Activated T-cell treated with anti-CD3 and anti-CD28 coated beads, Interleukin-2, amount 50 U/mL, for 1 hour (primary cell): ENCODE measurements at places on chromosomes 7 and 10.

DNA sequence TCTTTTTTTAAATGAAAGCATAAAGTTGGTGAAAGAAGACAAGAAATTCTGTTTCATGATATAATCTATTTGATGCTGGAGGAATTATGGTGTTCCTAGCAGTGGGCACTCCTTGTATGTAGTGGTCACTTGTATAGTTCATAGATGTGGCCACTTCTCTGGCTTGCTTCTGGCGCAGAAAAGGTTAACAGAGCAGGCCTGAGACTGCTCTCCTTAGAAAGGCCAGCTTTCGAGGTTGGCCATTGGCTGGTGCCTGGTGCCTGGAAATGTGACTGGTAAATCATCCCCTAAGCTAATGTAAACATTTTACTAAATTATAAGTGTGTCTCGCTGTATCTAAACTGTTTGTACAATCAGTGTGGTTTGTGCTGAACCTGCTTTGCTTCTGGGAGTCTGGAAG lies 276.1 kb downstream of the PHTF2 start:
- DNase-seq: no peak

DNA sequence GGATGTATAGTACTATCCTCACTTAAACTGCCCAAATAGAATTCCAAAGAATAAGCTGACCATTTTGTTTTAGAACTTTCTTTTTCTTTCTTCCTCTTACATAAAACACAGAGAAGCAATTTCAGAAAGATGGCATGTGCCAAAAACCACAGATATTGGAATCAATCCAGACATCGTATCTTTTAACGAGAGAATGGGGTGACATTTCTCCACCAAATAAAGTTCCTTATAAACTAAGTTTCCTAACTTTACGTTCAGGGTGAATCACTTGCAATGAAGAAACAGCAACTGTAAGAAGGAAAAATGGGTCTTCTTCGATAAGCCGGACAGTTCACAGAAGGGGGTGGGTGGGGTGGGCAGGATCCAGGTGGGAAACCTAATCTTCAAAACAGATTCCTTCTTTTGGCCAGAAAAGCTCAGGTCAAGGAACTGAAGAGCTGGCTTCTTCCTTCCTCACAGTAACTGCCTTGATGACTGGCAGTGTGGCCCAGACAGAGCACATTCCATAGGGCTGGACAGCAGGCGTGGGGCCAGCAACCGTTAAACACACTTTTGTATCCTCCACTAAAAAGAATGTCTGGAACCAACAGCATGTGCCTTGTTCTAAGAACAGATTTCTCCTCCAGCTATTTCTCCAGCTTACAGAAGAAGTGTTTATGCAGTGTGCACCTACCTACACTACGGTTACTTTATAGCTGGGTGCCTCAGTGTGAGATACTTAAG lies 31.5 kb downstream of the CREB3L2 start:
- DNase-seq: no peak

DNA sequence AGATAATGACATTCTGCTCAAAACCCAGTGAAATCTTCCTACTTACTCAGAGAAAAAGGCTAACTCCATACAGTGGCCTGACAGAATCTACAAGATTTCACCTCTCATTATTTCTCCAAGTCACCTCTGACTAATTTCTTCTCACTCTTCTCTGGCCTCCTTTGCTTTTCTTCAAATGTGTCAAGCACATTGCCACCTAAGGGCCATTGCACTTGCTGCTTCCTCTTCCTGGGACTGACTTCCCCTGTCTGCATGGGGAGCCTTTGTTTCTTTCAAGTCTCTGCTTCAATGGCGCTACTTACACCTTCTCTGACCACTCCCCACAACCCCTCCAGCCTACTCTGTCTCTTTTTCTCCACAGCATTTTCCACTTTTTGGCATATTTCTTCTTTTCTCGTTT lies 36.0 kb downstream of the PRTFDC1 start:
- DNase-seq: no peak

- DNase-seq: no peak
These were observed 370.1 kb downstream of the FRMD4A start for GRCh38 chr10:13960603-13961002.

DNA sequence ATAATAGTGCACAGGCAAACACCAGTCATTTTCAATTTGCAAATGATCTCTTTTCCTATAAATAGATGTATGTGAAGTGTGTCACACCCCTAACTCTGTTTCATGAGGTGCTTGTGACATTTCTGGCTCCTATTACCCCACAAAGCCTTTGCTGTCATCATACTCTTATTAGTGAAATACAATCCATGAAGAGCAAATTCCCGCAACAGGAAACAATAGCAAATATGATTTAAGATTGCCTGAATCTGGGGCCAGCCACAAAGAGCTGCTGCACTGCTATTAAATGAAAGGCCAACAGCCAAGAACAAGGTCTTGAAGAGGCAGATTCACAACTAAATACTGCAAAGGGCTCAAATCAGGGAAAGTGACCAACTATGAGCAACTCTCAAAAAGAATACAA lies 96.3 kb upstream of the CAV2 start:
- no peak for DNase-seq

DNA sequence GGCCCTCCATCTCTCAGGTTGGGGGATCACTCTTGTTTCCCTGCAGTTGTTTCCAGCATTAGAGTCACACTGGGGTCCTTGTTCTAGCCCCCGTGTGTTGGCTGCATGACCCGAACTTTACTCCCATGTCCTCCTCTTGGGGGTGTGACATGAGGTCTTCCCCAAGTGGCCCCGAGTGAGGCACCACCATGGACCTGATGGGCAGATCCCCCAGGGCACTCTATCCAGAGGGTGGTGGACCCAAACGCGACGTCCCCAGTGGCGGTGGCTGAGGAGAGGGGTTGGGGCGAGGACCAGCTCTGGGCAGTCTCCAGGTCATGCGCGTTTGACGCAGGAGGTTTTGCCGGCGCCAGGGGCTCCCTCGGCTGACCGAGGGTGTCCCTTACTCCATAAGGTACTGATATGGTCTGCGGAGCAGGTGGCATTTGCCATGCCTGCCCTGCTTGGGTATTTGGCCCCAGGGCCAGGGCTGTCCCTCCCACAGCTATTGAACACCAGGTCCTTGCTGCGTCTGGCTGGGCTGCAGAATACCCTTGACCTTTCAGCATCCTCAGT lies 131.9 kb downstream of the LHPP start:
- DNase-seq: no peak
